ENCODE measurements at places on chromosomes 13 and 19.

GRCh38 chr13:54185785-54186184, 1157.2 kb downstream of the OLFM4 start:
- DNase-seq = no peak

- DNase-seq = no peak
These were observed 47.0 kb downstream of the CBY2 start for GRCh38 chr13:45748941-45749759.

- no peak for DNase-seq
These were observed 53.0 kb downstream of the TGDS start for GRCh38 chr13:94542917-94543316.

GRCh38 chr13:85970727-85971126, 171.5 kb upstream of the SLITRK6 start:
- no peak for DNase-seq

- no peak for DNase-seq
These were observed 1.3 kb upstream of the CEACAM6 start for GRCh38 chr19:41753936-41754529.

DNA sequence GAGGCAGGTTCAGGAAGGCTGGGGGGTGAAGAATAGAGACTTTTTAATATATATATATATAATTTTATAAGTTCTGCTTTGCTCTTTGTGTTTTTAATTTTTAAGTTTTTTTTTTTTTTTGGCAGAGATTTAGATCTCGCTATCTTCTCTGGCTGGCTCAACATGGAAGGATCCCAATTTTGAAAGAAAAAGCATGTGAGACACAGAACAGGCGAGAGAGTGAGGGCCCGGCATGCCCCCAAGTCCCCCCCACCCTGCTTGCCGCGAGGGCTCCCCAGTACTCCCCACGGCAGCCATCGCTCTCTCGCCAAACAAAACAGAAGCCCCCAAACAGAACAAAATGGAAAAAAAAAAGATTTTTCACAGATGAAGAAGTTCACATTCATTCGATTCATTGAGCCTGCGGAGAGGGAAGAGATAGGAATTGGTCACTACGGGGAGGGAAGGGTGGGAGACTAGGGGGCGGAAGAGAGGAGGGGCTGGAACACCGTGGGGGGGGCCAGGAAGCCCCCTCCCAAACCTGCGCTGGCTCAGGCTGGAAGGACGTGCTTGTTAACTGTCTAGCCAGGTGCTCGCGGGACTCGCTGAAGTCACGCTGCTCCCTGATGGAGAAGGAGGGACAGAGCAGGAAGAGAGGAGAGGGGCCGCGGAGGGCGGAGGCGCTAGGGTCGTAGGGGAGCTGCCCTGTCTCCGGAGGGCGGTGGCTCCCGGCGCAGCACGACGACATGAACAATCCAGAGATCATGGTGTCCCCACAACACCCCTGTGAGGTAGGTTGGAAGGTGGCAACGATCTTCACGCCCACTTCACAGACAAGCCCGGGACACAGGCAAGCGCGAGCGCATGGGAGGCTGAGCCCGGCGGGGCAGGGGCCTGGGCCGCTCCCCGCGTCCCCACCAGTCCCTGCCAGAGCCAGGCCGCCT, 10.6 kb downstream of the KHSRP start:
- no peak for DNase-seq

- no peak for DNase-seq
These were observed 159.8 kb downstream of the CYSLTR2 start for GRCh38 chr13:48813518-48813917.

- no peak for DNase-seq
These were observed 307.6 kb upstream of the NBEA start for GRCh38 chr13:34634448-34634847.

DNA sequence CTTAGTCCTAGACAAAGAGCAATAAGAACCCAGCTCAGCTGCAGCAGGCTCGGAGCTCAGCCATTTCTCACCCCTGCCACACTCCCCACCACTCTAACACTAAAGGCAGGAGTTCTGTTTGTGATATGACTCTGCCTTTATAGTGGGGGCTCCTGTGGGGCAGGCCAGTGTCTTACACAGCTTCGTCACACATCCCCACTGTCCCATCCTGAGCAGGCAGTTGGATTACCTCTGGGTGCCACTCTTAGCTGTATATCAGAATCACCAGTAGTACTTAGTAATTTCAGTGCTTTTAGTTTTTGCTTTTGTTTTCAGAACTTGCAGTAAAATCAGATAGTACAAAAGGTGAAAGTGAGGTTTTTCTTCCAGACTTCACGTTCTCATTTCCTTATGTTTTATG, 16.8 kb downstream of the SAMD4B start:
- DNase-seq = no peak

DNA sequence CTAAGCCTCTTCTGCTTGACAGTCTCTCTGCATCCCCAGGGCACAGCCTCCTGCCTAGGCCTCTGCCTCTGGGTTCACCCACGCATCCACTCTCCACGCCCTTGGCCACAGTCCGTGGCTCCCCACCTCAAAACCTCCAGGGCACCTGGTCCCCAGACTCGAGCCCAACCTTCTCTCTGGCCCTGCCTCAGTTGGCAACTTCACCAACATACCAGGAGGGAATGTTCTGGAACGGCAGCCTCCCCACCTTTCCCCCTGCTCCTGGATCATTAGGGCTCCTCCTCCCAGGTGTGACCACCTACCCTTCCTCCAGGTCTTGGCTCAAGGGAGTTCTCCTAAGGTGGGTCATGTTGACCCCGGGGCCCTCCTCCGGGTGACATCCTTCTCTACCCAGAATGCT, 69.1 kb downstream of the SOX1 start:
- DNase-seq = no peak

DNA sequence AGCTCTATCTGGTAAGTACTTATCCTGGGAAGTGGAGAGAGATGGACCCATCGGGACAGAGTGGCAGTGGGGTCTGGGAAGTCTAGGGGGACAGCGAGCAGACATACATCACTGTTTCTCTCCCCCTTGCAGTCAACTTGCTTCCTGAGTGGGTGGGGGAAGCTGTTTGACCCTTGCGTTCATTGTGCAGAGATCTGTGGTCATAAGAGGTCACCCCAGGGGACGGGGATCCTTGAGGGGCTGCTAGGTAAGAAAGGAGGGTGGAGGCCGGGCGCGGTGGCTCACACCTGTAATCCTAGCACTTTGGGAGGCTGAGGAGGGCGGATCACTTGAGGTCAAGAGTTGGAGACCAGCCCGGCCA, 474 bp downstream of the ARHGEF18 start:
- DNase-seq = no peak

- DNase-seq = no peak
These were observed 74.9 kb downstream of the IER2 start for GRCh38 chr19:13225085-13225484.

GRCh38 chr13:77975358-77976042, 56.9 kb upstream of the EDNRB start:
- DNase-seq = no peak

Measured in NCI-H1417 treated with DMSO at 0.1 percent for 48 hours (cell line).